Non-pigmented ciliary epithelial cell (primary cell): ENCODE measurements at places on chromosomes 1 and 21.
A peak's percentile ranks its signal among the peaks of the same experiment; 100 is the strongest.

DNA sequence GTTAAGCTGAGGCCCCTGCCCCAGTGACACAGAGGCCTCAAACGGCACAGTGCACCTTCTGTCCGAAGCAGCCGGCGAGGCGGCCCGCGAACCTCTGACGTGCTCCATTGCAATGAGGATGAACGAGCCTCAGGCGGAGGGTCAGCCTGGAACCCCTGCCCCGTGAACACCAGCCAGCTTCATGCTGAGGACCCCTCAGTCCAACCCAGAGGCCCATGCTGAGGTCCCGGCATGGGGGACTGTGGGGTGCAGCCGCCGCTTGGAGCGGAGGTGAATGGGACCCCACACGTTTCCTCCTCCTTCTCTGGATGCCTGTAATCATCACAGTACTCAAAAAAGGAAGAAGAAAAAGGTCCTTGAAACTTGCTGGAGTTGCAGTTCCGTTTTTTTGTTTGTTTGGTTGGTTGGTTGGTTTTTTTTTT lies 62.1 kb downstream of the PRKCZ start:
- no peak for DNase-seq

- no peak for DNase-seq
Measured at GRCh38 chr21:43835050-43835449, 30.0 kb upstream of the AGPAT3 start.

- DNase-seq, result no peak
Measured at GRCh38 chr1:59124166-59124565, 172.7 kb upstream of the FGGY start.

DNA sequence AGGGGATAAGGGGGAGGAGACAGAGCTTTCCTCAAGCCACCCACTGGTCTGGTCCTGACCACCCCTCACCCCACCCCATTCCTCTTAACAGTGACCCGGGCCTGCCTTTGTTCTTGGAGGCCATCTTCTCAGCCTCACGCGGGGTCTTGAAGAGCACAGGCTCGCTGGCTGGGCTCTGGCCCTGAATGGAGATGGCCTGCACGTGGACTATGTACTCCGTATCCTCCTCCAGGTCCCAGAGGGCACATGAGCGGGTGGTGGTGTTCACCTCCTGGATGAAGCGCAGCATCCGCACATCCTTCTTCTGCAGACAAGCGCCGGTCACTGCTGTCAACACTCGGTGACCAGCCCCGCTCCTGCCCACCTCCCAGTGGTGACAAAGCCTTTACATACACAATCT lies 2.6 kb downstream of the FNDC5 start:
- no peak for DNase-seq

DNA sequence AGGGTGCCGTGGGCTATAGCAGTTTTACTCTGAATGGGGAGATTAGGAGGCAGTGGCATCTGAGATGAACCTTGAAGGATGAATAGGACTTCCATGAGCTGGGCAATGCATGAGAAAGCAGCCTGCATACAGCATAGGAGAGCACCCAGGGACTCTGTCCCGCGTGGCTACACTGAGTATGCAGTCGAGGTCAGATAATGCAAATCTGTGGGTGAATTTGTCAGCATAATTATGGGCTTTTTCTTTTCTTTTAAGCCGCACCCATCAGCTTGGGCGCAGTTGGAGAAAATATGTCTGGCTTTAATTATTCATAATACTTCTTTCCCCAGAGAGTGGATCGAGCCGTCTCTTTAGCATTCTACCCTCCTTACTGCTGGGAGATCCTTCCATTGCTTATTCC lies 188.5 kb downstream of the ZSCAN20 start:
- DNase-seq, result no peak

DNA sequence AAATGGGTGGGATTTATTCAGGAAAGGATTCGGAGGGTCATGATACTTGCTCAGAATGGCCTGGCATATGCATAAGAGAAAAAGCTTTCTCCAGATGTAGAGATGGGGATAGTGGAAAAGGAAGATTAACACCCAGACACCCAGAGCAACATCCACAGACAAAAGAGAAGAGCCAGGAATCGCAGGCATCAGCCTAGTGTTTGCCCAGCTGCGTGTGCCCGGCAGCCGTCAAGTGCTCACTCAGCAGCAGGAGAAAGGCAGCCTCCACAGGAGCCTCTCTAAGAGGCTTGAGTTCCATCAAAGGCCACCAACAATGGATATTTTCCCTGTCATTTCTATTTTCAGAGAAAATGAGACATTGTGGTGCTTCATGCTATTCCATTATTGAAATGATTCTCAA lies 54.7 kb downstream of the NTPCR start:
- no peak for DNase-seq

DNA sequence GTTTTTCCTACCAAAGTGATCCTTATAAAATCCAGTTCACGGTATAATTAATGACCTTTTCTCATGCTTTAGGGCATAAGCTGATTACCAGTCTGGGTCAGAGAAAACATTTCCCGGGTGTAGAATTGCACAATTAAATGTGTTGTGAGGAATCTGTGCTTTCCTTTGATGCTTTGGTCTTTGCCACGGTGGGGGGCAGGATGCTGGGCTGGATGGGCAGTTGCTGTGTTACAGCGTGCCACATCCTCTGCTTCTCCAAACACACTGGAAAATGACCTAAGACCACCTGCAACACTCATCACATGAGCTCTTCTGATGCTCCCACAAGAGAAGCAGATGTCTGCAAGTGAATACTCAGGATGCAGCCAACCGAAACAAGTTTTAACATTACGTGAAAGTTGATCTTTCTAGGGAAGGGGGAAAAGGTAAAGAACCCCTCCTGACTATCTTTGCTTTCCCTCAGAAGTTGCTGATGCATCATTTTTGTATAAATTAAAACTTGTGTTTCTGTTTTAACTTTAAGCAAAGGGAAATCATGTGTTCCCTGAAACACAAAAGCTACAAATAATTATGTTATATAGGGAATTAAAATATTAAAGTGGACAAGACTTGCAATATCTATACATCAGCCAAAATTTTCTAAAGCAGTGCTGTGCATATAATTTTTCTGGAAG lies 515.3 kb upstream of the NR5A2 start:
- DNase-seq, result no peak

- no peak for DNase-seq
Measured at GRCh38 chr1:54883349-54884102, 3.5 kb downstream of the DHCR24 start.

DNA sequence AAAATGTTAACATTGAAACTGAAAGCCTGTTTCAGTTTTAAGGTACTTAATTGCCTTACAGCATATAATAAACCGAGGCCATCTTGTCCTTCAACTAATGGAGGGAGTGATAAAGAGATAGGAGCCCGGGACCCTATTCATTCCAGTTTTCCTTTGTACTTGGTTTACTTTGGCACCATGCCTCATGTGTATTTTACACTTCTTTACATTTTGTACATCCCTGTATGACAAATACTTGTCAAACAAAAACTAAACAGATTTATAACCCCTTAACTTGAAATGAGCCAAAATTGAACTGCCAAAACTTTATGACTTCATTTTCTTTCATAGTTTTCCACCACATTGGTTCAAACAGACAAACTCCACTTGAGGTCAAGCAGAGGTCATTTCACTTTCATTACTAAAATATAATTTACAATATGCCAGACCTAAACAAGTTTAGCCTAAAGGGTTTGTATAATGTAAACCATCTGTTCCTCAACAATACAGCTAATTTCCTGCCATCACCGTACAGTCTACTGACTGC lies 30.9 kb upstream of the UBE2U start:
- DNase-seq, result no peak

DNA sequence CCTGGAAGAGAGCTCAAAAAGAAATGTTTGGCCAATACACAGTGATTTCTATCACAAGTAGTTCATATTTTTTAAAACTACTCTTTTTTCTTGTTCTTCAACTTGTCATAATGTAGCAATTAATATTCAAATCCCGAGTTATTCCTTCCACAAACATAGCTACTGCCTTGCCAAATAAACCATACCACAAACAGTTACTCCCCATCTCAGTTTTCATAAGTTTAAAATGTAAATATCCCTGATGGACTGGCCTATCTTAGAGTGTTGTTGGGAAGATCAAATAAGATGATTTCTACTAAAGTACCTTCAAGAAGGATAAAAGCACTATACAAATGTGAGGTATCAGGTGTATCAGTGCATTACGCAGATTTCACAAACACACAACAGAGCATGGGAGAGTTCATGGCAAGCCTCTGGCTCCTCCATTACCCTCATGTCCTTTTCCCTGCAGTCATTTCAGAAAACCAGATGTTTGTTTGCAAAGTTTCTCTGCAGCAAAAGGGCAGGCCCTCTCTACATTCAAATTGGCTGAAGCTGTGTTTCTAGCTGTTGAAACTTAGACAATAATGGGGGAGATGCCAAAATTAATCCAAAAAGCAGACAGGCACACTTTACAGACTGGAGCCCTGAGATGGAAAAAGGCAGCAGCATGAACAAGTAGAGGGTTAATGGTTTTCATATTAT lies 16.1 kb downstream of the WLS start:
- DNase-seq, result no peak

- DNase-seq, result no peak
Measured at GRCh38 chr1:53203466-53203865, 6.8 kb downstream of the CPT2 start.

DNA sequence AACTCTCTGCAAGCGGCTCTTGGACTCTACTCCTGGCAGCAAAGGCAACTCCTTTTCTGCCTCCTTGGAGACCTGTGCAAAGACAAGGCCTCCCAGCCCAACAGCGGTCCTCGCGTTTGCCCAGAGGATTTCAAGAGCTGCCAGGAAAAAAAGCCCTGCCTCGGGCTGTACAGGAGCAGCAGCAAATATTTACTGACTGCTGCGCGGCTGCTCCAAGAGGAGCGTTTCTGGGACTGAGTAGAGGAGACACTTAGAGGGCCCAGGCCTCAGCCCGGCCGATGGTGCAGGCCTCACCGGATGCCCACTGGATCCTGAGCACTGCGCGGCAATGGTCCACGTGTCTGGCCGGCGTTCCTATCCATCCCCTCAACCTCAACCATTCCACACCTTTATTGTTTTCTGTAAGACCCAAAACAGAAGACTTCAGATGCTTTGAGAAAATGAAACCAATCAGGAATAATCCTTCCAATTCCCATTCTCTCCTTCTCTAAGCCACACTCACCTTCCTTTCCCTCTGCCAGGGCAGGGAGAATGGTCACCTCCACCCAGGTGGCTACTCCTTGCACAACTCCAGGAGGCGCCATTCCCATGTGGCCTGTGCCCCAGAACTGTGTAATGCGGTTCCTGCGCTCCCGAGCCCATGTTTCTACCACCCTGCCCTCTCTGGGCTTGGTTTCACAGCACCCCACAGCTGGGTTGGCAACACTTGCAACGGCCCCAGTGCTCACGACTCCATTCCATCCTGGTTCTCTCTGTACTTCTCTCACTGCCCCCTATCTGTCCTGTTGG lies 215.8 kb downstream of the TRABD2B start:
- no peak for DNase-seq

- DNase-seq, result no peak
Measured at GRCh38 chr1:194512957-194513356, 1326.5 kb upstream of the B3GALT2 start.

- DNase-seq, result no peak
Measured at GRCh38 chr1:7097938-7098592, 312.8 kb downstream of the CAMTA1 start.

- DNase-seq, result no peak
Measured at GRCh38 chr1:240178366-240178765, 86.7 kb downstream of the FMN2 start.

DNA sequence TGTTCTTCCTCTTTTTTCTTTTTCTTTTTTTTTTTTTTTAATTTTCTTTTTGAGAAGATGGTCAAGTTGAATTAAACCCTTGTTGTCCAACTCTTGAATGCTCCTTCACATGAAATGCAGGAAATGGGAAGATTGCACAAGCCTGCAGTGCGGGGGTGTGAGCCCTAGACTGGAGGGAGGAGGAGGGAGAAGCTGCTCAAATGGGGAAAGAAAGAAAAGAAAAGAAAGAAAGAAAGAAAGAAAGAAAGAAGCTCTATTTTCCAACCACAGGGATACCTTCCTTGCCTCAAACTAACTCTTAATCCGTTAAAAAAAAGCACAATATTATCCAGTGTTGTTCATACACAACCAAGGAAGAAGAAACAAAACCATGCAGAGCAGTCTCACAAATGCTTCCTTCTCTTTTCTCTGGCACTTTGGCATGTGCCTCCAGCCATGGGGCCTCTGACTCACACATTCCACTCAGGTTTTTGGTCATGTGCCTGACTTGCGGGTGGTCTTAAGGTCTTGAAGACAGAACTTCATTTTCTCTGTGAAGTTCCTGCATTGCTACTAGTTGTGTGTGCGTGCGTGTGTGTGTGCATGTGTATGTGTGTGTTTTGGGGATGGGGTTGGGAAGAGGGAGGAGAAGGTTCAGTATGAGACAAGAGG lies 276.1 kb downstream of the RPS6KC1 start:
- peak; percentile 34 for DNase-seq

GRCh38 chr1:24705260-24706073 lies 39.8 kb upstream of the CLIC4 start:
- no peak for DNase-seq

DNA sequence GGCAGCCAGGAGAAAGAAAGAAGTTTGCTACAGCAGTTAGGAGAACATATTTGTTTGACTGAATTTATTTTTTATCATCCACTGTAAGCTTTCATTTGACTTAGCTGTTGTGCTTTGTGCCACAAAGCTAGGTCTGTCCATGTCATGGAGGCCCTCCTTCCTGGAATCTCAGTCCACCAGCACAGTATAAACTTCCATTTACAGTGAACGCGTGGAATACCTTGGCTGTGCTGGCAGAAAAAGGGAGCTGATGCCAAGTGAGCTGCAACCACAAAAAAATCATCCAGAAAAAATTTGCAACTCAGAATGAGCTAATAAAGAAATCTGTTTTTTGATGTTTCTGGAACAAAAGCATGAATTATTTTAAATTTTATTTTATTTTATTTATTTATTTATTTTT lies 72.6 kb downstream of the ATP6V1G3 start:
- no peak for DNase-seq

- DNase-seq, result no peak
Measured at GRCh38 chr1:246497331-246497915, 9.7 kb downstream of the SMYD3 start.

DNA sequence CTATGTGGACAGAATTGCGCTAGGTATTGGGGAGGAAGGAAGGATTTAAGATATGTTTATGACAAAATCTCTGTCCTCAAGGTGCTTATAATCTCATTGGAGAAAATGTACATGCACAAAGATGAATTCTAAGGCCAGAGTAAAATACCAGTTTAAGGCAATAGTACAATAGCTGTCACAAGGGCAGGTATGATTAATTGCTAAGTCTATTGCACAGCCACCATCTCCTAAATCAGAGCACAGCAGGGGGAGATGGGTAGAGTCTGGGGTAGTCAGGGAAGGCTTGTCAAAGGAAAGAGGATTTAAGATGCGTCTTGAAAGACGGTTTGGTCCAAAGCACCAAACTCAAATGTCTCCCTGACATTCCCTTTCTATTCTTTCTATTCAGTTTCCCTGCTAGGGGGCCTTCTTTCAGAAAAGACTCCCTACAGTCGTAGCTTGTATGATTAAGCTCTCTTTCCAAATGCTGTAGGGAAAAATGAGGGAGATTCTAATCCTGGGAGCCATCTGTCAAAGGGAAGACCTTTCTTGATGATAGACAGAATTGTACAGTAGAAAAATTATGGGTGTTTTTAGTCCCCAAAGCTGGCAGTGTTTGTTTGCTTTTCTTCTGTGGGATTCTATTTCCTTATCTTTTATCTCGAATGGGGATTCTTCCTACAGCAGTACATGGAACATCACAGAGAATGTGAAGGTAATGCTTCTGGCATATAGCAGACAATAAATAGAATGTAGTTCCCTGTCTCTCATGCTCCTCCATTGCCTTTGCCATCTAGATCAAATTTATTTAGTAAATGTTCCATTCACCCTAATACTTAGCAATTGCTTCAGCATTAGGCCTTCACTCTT lies 107.6 kb upstream of the NFIA start:
- no peak for DNase-seq
